ENCODE measurements at places on chromosomes 7 and 10. TPM values are rescaled to one million over a fixed set of nuclear protein-coding genes. Genes with fewer than 3 reads are reported as not detected.

PLXNA4 gene
- total RNA-seq, result 4.4 TPM

PILRA gene
- 10.0 TPM for total RNA-seq

ADRA2A gene
- 4.6 TPM for total RNA-seq

- DNase-seq, result no peak
- H3K27ac ChIP-seq, result no peak overlapping the region
- H3K4me3 ChIP-seq, result no peak overlapping the region
- no peaks in the 10 kb centered on the region for H3K4me1 ChIP-seq
- no peaks in the 10 kb centered on the region for H3K36me3 ChIP-seq
- no peaks in the 10 kb centered on the region for H3K27me3 ChIP-seq
Measured at GRCh38 chr7:143229054-143229790, 7.4 kb downstream of the TAS2R40 start.

DNA sequence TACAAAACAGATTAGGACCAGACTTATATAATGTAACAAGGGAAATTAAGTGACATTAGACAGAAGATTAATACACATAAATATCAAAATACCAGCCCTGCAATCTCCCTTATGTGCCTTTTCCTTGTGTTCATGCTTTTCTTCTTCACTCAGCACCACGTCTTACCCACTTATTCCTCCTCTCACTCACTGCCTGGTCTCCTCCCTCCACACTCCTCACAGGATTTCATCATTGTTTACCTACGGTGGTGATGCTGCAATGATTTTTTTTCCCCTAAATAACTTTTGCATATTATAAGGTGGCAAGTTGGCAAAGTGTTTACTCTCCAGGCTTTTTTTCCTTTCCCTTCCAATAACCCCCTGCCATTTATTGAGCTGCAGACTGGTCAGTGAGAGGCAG is 203.2 kb downstream of the PCLO start:
- H3K4me3 ChIP-seq, result no peak overlapping the region
- H3K27me3 ChIP-seq, result no peaks in the 10 kb centered on the region
- H3K27ac ChIP-seq, result no peak overlapping the region
- no peaks in the 10 kb centered on the region for H3K4me1 ChIP-seq

GRCh38 chr7:134783294-134784069 is 4.0 kb downstream of the CALD1 start:
- H3K27ac ChIP-seq, result peak overlapping the region; percentile 93
- DNase-seq, result no peak
- no peaks in the 10 kb centered on the region for H3K27me3 ChIP-seq
- H3K4me3 ChIP-seq, result peak overlapping the region; percentile 52

DNA sequence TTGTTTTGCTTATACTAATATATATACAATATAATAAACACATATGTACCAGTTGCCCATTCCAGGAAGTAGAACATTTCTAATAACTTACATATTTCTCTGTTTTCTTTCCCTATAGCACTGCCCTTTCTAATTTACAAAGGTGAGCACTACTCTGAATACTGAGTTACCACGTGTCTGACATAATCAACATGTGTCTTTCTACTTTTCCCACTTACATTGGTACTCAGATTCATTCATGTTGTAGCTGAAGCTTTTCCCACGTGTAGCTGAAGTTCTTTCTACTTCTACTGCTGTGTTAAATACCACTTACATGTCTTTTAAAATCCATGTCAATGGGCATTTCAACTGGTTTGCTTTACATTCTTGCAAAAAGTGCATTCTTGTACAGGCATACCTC is 317.3 kb downstream of the DGKB start:
- no peaks in the 10 kb centered on the region for H3K36me3 ChIP-seq
- H3K27me3 ChIP-seq, result no peaks in the 10 kb centered on the region
- H3K4me3 ChIP-seq, result no peak overlapping the region
- DNase-seq, result no peak

DNA sequence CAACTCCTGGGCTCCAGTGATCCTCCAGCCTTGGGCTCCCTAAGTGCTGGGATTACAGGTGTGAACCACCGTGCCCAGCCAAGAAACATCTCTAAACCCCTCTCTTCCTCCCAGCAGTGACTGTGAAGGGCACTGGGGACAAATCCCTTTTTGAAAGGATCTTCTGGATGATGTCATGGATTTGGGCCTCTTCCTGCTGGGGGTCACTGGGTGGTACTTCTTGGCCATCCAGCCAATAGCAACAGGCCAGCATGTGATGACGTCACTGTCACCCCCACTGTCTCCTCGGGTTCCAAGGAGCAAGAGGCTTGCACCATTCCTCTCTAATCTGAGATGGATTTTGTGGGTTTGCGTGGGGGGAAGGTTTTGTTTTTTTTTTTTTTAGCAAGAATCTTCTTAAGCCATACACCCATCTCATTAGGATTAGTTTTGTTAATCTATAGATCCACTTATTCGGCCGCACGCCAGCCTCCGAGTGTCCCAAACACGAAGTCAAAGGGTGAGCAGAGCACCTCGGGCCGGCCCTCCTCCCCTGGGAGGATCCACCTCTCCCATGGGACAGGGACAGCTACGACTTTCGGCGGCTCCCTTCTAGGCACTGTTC is 29.4 kb upstream of the TNRC18 start:
- no peak overlapping the region for H3K27ac ChIP-seq
- DNase-seq, result no peak
- H3K27me3 ChIP-seq, result no peaks in the 10 kb centered on the region

DNA sequence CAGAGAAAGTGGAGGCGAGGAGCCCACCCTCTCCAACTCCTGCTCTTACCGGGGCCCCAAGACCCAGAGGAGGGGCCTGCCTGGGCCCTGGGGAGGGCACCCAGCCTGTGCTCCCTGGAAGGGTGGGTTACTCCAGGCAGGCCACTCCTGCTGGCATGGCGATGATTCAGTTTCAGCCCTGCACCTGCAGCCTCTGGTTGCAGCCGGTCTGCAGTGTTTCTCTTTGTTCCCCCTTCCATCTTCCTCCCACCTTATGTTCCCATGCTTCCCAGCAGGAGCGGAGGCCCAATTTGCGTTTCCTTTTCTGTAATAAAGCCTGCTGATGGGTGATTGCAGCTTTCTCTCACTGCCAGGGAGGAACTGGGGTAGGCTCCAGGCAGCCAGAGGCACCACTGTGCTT is 53.2 kb upstream of the FAM20C start:
- H3K4me1 ChIP-seq, result peaks cover 10% of the 10 kb centered on the region
- no peak overlapping the region for H3K27ac ChIP-seq
- no peak for DNase-seq
- H3K27me3 ChIP-seq, result no peaks in the 10 kb centered on the region
- H3K36me3 ChIP-seq, result no peaks in the 10 kb centered on the region
- H3K4me3 ChIP-seq, result no peak overlapping the region

DNA sequence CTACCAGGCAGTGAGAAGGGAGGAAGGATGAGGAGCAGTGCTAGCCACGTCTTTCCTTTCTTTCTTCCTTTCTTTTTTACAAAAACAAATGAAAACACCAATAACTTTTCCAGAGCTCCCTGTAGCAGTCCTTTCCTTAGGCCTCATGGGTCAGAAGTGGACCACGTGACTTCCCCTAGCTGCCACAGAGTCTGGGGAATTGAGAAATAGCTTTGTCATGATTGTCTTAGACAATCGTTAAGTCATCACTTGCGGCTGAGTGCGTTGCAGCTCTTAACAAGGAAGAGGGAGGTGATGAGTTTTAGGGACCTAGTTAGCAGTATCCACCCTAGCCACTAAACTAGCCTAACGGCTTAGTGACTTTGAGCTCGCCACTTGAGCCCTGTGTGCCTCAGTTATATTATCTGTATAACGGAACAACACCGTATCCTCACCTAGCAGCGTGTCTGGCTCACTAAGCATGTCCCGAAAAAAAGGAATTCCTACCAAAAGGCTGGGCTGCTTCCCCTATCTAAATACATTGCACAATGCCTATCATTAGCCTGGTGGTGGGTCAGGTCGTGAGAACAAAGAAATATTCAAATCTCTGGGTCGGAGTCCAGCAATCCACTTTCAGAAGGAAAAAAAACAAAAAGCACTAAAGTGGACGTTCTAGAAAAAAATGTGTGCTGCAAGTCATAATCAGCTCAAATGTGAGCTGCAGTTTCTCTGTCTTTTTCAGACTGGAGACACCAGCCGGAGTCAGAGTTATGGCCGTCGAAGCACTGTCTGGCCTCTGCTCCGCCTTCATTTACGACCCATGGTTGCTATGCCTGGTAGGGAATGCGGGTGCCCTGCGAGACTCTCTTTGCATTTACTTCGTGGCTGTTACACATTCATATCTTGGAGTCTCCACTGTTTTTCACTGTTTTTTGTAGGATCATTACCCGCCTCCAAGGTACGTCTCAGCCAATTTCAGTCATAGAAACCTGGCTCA is 338.5 kb upstream of the FOXK1 start:
- no peaks in the 10 kb centered on the region for H3K4me1 ChIP-seq
- no peak overlapping the region for H3K27ac ChIP-seq
- DNase-seq, result no peak
- no peak overlapping the region for H3K4me3 ChIP-seq
- no peaks in the 10 kb centered on the region for H3K36me3 ChIP-seq

DNA sequence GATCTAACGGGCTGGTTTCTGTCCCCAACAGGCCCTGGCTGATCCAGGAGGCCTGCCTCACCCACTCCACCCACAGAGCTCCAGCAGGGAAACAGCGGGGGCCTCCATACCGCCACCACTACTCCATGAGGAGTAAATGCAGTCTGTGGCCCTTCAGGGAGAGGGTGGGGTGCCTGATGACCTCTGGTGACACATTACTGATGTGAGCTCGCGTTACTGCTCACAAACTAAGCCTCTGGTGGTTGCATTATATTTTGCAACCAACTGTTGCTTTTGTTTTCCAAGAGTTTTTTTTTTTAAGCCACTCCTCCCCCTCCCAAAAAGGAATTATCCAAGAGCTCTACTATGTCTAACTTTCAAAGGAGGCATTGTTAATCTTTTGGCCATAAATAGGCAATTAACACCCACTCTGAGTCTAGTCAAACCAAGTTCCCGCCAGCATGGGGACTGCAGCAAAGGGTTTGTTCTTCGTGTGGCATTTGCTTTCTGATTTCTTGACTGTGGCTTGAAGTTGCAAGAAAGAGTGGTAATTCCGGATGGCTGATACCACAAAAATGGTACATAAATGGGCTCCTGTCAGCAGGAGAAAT is 72.6 kb downstream of the FAM53B start:
- H3K27me3 ChIP-seq, result no peaks in the 10 kb centered on the region
- DNase-seq, result peak; percentile 79
- no peak overlapping the region for H3K4me3 ChIP-seq
- H3K4me1 ChIP-seq, result peaks cover 52% of the 10 kb centered on the region
- no peaks in the 10 kb centered on the region for H3K36me3 ChIP-seq

DNA sequence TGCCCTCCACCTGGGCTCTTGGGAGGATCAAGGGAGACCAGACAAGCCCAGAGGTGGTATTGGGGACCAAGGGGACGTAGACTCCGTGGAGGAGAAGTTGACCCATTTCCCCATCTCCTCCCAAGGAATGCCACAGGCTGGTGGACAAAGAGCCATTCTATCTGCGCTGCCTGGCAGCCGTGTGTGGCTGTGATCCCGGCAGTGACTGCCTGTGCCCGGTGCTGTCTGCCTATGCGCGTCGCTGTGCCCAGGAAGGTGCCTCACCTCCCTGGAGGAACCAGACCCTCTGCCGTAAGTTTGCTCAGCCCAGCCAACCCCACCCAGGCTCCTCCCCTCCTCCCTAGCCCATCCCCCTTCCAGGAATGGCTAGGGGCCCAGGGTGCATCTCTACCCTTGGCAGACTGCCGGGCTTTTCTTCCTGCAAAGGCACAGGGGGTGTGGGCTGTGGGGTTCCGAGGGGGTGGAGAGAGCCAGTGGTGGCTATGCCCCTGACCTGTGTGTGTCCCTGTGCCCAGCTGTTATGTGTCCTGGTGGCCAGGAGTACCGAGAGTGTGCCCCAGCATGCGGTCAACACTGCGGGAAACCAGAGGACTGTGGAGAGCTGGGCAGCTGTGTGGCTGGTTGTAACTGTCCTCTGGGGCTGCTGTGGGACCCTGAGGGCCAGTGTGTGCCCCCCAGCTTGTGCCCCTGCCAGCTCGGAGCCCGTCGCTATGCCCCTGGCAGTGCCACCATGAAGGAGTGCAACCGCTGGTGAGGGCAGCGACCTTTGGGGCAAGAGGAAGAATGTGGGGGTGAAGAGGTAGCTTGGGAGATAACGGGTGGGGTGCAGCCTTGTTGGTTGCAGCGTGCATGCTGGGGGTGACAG is 10.2 kb upstream of the ZNF467 start:
- H3K4me1 ChIP-seq, result no peaks in the 10 kb centered on the region
- no peak overlapping the region for H3K27ac ChIP-seq
- no peak for DNase-seq
- peaks cover 14% of the 10 kb centered on the region for H3K27me3 ChIP-seq
- no peak overlapping the region for H3K4me3 ChIP-seq

GRCh38 chr7:30968747-30969603 is 5.2 kb downstream of the GHRHR start:
- no peaks in the 10 kb centered on the region for H3K27me3 ChIP-seq
- H3K4me1 ChIP-seq, result no peaks in the 10 kb centered on the region
- no peak overlapping the region for H3K4me3 ChIP-seq
- no peak overlapping the region for H3K27ac ChIP-seq

DNA sequence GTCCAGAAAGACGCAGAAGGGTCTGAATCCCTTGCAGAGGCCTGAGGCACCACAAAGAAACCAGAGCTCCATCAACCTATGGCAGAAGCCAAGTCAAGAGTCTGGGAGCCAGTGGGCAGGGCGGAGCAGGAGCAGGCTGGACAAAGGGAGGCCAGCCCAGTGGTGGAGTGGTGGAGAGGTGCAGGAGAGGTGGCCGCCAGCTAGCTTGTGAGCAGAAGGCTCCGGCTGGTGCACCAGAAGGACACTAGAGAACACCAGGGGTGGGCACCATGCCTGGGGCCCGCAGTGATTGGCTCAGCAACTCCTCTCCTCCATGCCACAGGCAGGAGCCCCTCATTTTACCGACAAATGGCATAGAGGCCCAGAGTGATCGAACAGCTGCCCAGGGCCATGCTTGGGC is 186.6 kb downstream of the GRID1 start:
- no peaks in the 10 kb centered on the region for H3K36me3 ChIP-seq
- H3K4me3 ChIP-seq, result no peak overlapping the region
- no peak for DNase-seq
- H3K4me1 ChIP-seq, result no peaks in the 10 kb centered on the region
- H3K27me3 ChIP-seq, result no peaks in the 10 kb centered on the region

DNA sequence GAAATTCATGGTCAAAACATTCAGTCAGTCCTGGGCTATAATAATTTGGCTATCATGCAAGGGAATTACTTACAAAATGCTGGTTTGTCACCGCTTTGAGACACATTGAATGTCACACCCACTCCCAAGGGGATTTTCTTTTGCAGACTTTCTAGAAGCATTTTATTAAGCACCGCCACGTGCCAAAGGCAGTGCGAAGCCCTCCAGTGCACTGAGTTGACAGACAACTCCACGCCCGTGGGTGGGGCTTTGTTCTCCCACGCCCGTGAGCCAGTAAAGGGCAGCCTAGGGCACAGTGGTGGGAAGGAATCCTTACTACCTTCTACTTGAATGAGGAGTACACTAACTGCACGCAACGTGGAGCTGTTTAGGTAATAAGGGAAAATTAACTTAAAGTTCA is 515.8 kb downstream of the KCNMA1 start:
- H3K36me3 ChIP-seq, result no peaks in the 10 kb centered on the region
- H3K27ac ChIP-seq, result no peak overlapping the region
- H3K4me1 ChIP-seq, result no peaks in the 10 kb centered on the region
- no peak for DNase-seq
- H3K4me3 ChIP-seq, result no peak overlapping the region
